SK-N-DZ (cell line): ENCODE measurements at places on chromosomes 1 and 21.

GRCh38 chr1:9402256-9402616 lies 109.5 kb downstream of the SPSB1 start:
- no peak for DNase-seq

DNA sequence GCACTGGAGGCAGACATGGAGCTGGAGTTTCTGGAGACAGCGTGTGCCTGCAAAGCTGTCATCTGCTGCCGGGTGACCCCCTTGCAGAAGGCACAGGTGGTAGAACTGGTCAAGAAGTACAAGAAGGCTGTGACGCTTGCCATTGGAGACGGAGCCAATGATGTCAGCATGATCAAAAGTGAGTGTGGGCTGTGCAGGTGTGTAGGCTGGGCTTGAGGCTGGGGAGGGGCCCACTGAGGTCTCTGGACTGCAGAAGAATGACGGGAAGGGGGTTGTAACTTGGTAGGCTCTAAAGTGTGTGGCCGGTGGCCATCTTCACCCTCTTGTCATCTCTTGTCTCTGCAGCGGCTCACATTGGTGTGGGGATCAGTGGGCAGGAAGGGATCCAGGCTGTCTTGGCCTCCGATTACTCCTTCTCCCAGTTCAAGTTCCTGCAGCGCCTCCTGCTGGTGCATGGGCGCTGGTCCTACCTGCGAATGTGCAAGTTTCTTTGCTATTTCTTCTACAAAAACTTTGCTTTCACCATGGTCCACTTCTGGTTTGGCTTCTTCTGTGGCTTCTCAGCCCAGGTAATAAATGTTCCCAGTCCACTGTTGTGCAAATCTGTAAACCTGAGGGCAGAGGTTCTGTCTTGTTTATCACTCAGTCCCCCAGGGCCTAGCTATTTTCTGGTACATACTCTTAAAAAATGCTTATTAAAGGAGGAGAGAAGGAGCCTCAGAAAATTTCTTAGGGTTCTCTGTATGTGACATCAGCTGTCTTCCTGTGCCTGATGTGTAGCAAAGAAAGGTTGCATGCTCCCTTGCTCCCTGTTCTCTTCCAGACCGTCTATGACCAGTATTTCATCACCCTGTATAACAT lies 19.9 kb downstream of the ATP8B2 start:
- peak; percentile 43 for DNase-seq

GRCh38 chr1:220703305-220703704 lies 13.1 kb downstream of the C1orf115 start:
- no peak for DNase-seq

GRCh38 chr1:84301004-84301784 lies at the start of gene SAMD13:
Gene SAMD13, plus strand, starts transcription at chr1:84301708. Its CDS starts 1,527 bp downstream, at chr1:84303235.
- no peak for DNase-seq

- DNase-seq = no peak
Observed at GRCh38 chr1:118736322-118736721, 251.8 kb downstream of the TBX15 start.

DNA sequence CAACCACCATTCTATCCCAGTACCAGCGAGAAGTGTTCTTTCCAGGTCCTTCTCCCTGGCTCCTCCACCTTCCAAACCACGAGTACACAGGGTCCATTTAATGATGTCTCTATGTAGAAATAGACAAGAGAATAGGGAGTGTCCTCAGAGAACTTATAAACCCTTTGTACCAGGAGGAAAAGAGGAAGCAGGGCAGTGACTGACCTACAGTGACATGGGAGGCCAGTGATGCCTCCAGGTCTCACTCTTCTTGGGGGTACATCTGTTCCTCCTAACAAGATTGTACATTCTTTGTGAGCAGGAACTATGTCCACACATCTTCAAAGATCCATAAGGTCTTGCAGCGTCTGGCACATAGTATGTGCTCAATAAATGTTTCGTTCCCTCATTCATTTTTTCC lies 18.7 kb upstream of the FMOD start:
- DNase-seq = no peak

DNA sequence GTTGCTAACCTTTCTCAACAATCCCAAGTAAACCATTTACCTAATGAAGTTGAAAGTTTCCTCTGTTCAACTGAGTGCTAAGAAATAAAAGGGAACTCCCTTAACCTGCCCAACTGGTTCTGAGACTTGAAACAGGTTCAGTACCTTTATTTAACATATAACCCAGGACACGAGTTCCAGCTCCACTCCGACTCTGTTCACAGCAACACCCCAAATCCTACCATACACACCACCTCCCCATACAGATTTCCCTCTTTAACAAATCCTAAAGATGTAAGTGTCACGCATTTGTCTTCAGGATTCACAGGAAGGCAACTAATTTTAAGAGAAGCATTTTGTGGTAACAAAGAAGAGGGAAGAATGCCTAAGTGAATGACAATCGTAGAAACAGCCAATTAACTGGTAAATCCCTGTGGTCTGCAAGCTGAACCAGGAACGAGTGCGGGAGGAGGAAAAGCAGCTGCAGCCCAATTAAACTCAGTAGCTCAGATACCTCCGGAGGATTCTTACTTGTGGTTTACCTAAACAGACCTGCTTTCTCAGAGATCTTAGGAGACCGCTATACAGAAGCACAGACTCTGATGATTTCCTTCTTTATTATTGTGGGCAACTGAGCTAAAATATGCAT lies 134.5 kb upstream of the MAGI3 start:
- DNase-seq = no peak
